ENCODE measurements at places on chromosomes 11 and 22.

DNA sequence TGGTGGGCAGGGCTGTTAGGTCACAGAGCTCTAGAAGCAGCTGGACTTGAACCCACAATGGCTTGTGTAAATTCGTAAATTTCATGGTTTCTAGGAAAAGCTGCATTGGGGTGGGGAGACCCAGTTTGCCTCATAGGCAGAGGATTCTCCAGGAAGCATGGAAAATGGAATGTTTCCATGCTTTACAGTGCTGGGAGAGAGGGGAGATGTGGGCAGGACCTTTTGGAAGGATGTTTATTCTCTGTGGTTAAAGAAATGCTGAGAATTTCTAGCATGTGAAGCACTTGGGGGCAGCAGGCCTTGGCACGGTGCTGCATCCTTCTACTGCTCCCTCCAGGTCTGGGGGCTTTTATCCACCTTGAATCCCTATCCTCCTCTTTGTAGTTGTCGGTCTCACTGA, 46.3 kb downstream of the TRAF6 start:
- DNase-seq, result no peak

DNA sequence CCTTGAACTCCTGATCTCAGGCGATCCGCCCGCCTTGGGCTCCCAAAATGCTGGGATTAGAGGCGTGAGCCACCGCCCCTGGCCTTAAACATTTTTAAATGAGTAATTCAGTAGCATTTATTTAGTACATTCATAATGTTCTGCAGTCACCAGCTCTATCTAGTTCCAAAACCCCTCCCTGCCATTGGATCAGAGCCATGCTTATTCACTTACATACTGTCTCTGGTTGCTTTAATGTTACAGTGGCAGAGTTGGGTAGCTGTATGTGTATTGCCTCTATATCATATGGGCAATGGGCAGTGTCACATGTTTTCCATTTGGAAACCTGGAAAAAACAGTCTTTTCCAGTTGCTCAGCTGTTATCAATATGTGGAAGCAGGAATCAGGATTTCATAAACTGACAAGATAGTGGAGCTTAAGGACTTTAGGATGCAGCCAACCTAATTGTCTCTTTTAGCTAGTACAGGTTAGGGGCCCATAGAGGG, 10.5 kb downstream of the COA4 start:
- DNase-seq, result no peak

- DNase-seq, result no peak
Measured at GRCh38 chr11:36619502-36619901, 21.5 kb upstream of the RAG2 start.

DNA sequence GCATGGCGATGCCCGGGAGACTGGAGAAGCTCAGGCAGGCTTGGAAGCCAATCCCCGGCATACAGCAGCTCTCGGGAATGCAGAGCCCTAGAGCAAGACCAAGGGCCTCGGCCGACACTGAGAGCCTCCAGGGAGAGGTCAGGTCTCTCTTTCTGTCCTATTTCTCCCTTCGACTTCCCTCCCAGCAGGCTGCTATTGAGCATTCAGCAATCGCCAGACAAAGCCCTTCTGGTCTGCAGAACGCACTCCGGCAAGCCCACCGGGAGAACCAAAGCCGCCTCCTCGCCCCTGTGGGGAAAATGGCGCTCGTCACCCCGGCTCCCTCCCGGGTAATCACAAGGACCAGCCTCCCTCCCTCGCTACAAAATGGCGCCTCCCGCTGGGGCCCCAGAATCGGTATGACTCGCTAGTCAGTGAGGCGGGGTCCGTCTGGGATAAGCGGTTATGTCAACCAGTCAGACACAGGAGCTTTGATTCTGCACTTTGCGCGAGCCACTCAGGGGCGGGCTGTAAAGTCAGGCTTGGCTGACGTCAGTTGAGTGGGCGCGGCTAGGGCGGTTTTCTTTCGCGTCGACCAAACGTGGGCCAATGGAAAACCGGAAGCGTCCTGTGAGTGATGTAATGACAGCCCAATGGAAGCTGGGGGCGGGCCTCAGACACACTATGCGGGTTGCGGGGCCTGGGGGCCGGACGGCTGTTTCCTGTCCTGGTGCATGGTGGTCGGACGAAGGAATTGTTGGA, at the start of gene ZNF143:
ZNF143 (plus strand) TSS at position 691 of the 741 bp plus-strand sequence. CDS start 10,297 bp downstream, outside the sequence.
- DNase-seq, result peak; percentile 100

DNA sequence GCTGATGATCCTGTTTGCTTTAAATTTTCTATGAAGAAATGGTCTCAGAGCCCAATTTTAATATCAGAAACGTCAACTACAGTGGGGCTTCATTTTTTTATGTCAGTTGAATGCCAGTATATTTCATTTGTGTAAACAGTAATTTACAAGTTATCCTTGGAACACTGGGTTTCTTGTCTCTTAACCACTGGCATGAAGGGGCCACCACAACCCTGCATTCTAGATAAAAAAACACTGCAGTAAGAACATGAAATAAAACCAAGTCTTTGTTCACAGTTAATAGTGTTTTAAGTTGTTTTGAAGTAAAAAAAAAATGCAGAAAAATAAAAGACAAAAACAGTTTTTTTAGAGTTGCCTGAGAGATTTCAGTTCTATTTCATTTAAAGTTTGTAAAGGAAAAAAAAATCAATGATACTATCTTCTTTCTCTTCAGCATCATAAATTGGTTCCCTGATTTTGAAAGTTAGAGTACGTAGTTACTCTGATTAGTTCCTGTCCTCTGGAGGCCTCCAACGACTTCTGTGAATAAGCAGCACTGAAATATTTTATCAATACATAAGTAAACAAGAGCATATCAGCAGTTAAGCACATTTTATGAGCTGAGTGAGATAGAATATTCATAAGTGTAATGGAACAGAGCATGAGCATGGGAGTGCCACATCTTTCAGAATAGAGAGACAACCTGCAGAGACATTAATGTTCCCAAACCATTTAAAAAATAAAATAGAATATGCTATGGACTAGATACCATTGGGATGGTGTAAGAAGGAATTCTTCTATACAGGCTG, 7.8 kb upstream of the DDI1 start:
- DNase-seq, result no peak

GRCh38 chr11:70483077-70483861, 84.9 kb downstream of the CTTN start:
- no peak for DNase-seq

DNA sequence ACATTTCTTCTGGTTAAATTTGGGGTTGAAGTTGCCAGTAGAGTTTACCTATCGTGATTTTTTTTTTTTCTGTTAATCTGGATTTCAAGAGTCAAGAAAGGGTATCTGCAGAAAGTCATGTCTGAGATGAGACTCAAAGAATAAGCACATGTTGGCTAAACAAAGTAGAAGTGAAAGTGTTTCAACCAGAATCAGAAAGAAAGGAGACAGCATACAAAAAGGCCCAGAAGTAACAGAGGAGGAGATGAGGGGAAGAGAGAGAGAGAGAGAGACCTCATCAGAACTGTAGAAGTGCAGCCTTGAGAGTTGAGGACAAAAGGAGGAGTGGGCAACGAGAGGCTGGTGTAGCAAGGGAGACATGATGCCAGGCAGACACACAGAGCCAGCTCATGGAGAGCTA, 54.9 kb downstream of the SVIP start:
- DNase-seq, result no peak

GRCh38 chr11:71342116-71342515, 89.7 kb upstream of the SHANK2 start:
- no peak for DNase-seq

DNA sequence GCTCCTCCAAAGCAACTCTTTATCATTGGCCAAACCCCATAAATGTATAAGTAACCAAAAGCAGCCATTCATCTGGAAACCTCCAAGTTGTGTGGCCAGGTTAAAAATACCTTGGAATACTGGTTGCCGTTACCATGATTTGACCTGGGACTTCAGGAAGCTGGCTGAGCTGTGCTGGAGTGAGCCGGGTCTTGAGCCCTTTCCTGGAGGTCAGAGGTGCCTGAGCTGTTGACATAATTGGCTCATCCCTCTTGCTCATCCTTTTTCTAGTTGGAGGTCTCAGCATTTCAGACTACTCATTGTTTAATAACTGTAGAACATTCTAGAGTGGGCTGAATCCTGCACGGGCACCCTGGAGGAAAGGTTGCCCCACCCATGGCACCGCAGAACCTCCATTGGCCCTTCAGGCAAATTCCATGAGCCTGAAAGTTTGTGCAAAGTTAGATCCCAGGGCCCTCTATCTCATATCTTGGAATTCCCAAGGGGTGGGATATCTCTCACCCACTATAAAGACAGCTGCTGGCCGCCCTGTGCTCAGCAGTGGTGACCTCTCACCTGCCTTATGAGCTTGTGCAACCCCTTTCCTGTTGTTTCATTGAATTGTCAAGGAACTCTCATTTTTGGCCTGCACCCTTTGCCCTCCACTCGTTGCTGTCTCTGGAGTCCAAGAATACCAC, 77.0 kb downstream of the C22orf31 start:
- no peak for DNase-seq

DNA sequence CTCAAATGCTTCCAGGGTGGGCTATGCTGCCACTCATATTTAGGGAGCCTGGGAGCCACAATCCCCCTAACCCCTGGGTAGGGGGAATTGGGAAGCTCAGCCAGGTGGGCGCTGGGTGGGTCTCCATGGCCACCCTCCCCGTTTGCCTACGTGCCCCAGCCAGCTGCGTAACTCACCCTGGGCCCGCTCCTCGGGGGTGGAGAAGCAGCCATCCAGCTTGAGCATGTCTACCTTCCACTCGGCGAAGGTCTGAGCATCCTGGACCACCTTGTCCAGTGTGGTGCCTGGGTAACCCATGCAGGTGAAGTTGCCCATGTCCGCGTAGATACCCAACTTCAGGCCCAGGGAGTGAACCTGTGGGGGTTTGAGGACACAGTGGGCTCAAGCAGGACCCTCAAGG, 3.7 kb downstream of the NAGA start:
- DNase-seq, result no peak

- no peak for DNase-seq
Measured at GRCh38 chr11:71307811-71308645, 55.7 kb upstream of the SHANK2 start.

DNA sequence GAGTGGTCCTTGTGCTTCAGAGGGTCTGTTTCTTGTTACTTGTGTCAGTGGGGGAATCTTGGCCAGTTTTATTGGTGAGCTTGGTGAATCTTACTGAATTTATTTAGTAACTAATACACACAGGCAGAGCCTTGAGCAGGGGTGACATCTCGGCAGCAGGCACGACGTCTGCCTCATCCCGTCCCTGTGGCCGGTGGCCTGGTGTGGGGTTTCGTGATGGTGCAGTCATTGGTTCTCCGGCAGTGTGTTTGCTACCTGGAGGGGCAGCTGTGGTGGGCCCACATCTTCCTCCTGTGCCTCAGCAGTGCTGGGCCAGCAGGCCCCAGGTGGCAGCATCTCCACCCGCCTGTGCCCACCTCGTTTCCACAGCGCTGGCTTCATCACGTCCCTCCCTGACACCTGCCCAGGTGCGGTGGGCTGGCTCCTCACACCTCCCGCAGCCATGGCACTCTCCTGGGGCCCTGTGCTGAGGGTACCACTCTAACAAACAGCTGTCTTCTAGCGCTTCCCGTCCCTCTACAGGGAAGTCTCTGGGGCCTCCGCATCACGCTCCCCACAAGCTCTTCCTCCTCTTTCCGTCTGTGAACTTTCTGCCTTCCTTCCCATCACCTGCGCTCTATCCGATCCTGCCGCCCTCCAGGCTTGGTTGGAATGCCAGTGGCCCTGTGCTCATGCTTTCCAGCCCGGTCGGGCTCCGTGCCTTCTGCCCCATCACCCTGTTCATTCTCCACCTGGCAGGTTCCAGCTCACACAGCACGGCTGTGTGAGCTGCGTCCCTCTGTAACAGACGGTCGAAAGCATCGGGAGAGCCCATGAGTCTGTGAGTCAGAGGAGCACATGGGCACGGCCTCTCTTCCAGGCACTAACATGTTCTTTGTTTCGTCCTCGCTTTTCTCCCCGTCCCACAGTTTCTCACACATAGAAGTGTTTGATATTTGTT, 203.4 kb downstream of the TBC1D22A start:
- no peak for DNase-seq

- DNase-seq, result no peak
Measured at GRCh38 chr11:120750647-120751549, 239.3 kb downstream of the GRIK4 start.

DNA sequence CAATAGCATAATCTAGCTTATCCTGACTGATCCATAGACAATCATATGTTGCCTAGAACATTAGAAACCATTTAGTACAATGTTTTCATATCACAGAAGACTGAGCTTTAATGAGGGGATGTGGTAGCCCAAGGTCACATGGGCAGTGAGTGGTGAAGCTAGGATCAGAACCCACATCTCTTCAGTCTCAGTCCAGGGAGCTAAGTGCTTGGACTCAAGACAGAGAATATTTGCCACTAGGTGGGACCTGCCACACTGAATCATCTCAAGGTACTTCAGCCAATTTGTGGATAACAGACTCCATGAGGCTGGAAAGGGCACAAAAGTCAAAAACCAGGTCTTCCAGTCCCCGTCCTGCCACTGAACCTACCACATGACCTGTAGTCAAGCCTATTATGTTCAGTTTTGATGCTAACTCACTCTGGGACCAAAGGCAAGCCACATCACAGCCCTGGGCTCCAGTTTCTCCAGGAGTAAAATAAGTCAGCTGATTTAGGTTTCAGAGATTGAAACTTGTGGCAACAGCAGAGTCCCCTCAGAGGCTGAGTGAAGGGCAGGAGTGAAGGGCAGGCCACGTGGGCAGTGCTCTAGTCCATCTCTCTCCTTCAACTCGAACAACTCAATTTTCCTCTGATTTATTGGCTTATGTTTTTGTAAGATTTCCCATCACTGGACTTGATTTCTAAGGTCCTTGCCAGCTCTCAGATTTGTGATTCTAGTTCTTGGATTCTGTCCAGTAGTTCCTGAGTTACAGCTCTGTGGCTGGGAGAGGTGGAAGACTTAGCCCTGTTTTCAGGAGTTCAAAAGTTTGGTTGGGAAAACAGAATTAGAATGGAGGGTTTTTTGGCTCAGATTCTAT, 84.6 kb upstream of the PHOX2A start:
- DNase-seq, result no peak

DNA sequence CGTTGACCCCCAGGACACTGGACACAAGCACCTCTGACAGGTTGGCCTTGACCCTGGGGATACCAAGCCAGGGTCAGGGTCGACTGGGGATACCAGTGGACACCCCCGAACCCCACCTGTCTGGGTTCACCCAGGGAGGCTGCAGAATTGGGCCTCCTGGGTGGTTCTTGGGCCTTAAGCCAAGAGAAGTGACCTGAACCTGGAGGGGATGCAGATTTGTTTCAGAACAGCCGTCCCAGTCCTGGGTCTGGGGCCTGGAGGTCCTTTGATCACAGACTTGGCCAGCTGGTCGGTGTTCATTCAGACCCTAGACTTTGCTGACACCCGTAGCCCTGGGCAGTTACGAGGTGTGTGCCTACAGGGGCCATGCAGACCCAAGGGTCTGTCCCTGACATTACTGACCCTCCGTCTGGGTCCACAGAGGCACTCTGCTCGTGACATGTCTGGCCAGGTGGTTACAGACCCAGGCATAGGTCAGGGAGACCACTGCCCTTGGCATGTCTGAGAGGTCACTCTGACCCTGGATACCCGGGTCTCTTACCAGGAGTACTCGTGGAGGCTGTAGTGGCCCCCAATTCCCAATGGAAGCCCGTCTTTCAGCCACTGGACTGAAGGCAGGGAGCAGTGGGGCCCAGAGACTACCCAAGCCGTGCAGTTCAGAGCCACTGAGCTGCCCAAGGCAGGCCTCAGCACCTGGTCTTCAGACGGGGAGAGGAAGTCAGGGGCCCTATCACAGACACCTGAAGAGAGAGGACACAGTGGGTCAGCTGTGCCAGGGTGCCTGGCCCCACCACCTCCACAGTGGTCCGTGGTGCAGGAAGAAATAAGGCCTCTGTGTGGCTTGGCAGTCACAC, 6.4 kb downstream of the SIGIRR start:
- no peak for DNase-seq

GRCh38 chr11:12242966-12243365, 132.6 kb downstream of the MICAL2 start:
- DNase-seq, result no peak
